ENCODE measurements at places on chromosomes 4 and X.

DNA sequence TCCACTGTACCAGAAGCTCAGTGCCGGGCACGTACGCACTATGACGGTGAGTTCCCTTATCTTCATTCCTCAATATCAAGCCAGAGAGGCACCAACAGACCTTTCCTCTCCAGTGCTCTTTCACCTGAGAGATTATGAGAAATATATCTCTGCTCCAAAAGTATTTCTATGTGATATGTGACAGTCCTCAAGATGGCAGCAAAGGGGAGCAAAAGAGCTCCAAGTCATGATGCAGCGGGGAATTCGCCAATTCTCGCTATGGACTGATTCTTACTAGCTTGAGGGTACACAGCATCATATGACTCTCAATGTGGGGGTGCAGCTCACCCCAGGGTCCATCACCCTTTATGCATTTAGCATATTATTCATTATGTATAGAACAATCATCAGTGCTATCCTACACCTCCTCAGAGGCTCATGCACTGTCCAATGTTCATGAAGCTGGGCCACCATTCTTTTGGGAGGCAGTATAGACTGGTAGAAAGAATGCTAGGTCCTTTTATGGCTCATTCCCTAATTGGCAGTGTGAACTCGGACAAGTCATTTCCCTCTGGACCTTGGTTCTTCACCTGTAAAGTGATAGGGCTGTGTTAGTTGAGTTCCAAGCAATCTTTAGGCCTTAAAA is 12.8 kb upstream of the IQSEC2 start:
- no peak for DNase-seq

DNA sequence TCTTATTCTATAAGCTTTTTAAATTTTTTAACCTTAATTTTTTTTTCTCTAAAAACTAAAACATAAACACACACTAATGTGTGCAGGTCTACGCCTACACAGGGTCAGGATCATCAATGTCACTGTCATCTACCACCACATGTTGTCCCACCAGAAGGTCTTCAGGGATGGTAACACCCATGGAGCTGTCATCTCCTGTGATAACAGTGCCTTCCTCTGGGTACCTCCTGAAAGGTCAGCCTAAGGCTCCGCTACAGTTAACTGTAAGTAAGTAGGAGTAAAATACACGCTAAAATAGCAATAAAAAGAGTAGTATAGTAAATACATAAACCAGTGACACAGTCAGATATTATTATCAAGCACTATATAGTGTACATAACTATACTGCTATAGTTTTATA is 45.9 kb upstream of the GPRIN3 start:
- DNase-seq = no peak

DNA sequence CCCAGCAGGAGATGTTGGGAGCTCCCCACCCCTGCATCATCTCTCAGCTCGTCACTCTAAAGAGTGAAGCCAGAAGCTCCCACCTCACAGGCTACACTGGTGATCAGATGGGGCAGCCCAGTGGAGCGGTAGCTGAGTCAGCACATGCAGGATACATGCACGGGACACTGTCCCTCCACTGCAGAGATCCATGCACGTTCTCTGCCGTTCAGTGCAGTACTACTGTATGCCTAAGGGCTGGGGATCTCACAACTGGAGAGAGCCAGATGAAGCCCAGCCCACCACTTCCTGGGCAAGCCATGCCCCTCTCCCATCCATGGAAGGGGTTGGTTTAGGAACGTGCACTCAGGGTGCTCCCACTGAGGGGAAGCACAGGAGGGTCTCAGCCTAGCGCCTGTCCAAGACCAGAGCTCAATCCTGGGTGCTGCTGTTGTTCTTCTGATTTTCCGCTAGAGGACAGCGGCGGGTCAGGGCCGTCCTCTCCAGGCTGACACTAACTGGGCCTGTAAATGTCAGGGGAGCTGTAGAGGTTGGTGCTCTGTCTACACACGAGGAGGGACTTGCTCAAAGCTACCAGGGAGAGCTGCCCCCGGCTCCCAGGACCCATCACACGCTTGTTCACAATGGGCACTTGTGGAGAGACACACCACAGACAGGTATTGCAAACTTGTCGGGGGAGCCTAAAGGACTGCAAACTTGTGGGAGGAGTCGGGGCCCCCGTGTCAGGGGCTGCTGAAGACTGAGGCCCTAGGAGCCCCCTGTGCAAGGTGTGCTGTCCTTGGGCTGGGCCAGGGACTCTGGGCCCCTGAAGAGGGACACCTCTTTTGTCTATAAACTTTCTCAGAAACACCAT is 18.2 kb upstream of the ABLIM2 start:
- DNase-seq = peak; percentile 61

- DNase-seq = no peak
Measured at GRCh38 chr4:150816491-150816890, 198.6 kb downstream of the LRBA start.

DNA sequence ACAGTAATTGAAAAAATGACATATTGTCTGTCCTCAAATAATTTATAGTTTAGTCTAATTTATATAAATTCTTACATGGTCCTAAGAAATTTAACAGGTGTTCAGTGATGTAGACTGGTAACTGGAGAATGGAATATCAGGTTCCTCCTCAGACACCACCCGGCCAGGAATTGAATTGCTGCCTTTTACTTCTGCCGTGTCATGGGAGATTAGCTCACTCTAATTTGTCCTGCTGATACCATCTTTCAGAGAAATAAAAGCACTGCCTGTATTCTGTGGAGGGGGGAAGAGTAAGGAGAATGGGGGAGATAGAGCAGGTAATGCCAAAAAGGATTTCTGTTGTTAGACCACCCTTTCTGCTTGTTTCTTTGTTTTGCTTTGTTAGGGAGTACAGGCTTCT is 125.2 kb upstream of the KLHL4 start:
- no peak for DNase-seq

GRCh38 chrX:48890934-48891401 is 6.6 kb downstream of the TIMM17B start:
- DNase-seq = no peak

DNA sequence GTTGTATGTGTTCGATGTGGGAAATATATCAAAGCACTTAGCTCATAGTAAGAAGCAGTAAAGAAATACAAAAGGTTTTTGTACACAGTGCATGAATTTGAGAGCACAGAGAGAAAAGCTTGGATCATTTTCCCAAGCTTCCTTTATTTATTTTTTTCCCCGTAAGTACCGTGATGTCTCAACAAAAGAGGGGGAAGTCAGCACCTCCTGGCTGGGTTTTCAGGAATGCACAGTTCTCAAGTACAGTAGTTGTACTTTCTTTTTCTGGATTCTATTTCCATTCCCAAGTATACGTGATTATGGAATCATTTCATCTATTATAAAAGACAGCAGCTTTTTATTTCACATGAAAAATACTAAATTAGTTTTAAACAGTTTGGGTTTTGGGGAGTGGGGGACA is 171.5 kb upstream of the EDNRA start:
- DNase-seq = no peak

DNA sequence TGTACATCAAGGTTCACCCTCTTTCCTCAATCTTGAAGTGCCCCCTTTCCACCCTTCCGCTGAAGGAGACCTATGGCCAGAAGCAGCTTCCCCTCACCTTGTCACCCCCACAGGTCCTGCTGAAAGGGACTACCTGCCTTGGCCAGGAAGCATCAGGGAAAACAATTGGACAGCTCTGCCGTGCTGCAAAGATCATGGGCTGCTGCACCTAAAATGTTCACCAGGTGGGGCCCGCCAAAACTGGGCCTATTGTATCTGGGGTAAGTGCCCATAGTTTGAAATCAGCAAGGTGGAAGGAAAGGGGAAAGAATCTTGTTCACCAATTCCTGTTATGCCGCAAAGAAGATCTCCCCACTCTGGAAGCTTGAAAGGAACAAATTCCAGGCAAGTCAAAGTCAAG is 18.4 kb downstream of the GRIA3 start:
- no peak for DNase-seq

DNA sequence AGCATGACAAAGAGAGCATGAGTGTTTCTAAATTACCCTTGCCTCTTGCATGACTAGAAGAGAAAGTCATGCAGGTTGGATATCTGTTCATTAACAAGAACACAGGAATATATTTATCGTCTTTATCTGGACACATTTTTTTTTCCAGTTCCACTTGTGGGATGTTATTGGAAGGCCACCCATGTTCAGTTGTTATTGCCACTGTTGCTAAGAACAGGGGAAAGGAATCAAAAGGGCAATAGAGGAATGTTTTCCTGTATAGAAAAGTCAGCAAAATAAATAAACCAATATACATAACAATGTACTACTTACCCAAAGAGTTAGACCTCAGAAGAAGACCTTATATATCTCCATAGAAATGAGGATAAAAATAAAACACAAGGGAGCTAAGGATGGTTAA is 270.1 kb downstream of the QDPR start:
- DNase-seq = no peak

DNA sequence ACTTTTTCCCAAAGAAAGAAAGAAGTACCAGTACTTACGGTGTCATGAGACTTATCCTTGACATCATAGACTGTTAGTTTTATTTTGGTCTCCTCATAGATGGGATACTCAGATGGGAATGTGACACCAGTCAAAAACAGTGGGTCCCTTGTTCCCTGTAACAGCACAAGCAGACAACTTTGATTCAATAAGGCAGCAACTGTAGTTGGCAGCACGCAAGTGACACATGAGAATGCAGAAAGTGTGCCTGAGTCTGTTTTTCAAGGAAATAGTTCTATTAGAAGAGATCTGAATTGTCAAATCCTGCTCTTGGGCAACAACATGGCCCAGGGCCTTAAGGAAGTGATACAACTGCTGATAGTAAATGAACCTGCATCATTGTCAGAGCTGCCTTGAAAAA is 443.2 kb downstream of the INPP4B start:
- DNase-seq = no peak

- no peak for DNase-seq
Measured at GRCh38 chr4:81375745-81376144, 96.0 kb downstream of the RASGEF1B start.

DNA sequence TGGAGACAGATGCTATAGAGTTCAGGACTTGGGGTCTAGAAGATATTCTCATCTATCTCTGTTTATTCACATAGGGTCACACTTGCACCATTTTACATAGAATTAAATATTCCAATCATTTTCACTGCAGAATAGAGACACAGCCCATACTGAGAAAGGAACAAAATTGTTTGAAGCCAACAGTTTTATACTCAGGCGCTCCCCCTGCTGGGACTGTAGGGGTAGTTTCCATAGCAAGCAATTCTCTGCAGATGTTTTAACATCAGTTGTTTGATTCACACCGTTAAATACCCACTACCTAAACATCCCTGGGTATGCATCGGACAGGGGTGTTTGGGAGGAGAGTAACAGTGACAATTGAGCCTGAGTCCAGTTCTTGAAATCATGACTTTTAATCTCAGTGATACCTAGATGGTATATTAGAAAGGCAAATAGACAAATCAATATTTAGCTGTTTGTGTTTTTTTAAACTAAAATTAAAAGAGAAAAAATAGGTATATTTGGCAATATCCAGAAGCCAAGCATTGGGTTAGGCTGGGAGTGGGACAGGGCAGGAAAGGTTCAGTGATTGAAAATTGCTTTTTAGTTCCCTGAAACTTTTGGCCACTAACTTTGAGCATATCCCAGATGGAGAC is 33.8 kb downstream of the LONRF3 start:
- peak; percentile 52 for DNase-seq

DNA sequence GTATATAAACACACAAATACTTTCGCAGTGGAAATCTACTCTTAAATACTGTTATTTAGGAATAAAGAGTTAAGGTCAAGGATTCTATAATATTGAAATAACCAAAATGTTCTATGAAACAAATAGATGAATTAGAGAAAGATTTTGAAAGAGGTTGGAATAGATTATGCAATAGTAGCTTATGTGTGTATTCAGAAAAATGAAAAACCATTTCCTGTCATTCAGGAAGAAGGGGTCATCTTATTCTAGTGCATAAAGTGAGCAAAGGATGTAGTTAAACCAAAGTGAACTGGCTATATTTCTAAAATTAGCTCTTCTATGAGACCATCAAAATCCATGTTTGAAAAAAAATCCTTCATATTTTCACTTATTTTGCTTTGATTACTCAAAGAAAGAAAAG is 30.0 kb upstream of the MYOZ2 start:
- DNase-seq = no peak

DNA sequence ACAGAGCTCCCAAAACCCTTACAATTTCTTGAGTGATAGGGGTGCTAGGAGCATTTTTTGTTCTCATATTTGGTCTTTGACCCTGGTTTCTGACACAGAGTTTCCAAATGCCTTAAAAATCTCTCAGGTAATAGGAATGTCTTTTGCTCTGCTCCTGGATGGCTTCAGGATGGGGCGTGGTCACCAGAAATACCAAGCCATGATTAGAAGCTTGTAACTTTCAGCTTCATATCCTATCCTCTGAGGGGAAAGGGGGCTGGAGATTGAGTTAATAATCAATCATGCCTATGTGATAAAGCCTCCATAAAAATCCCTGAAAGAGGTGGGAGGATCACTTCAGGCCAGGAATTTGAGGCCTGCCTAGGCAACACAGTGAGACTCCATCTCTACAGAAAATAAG is 34.6 kb upstream of the IL9R start:
- no peak for DNase-seq

DNA sequence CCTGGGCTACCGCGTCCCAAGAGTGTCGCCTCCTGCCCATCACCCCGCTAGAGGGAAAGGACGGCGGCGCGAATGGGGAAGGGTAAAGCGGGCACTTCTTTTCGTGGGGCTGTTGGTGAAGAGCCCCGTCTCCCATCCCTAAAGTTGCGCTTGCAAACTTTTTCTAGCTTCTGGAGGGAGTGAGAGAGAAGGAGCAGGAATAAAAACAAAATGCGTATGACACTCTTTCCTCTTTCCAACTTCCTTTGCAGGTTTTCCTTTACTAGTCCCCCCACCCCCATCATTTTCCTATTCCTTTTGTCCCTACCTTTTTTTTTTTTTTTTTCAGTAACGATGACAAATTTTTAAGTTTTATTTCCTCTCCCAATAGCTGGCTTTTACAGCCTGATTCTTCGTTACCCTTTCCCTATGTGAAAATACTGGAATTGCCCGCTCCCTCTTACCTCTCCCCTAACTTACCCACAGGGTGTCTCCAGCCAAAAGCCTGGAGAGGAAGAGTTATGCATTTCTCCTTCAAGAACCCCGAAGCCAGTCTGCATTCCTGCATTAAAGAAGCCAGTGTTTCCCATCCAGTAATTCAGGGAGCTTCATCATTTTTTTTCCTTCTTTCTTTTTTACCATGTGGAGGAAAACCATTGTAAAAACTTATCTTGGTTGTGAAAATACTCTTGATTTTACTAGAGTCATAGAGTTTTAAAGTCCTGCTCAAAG is 613 bp upstream of the ARSJ start:
- no peak for DNase-seq

DNA sequence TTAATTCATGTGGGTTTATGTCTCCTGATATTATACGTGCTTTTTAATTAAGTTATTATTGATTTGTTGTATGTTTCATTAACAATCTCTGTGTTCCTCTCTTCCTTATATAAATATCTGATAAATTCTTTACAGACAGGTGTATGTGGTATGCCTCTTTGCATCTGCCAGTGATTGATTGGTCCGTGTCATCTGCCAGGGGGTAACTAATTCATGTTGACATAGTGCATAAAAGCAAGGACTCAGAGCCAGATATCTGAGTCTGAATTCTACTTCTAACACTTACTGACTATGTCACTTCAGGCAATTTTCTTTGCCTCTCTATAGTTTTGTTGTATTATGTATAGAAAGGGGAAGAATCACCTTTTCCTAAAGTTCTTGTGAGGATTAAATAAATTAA is 5.2 kb upstream of the AMBN start:
- no peak for DNase-seq

Data from NCI-H1694 treated with DMSO at 0.1 percent for 48 hours (cell line).